Sigmoid colon (tissue), 7 donors: ENCODE measurements at places on chromosomes 7 and 10. TPM values are rescaled to one million over a fixed set of nuclear protein-coding genes. Genes with fewer than 3 reads are reported as not detected.

UNC5B gene
- polyA plus RNA-seq: 1.8 TPM

LMBR1 gene
- polyA plus RNA-seq: 6.6 TPM

ACTL6B gene
- 0.58 TPM for polyA plus RNA-seq

SLC25A40 gene
- 17.1 TPM for polyA plus RNA-seq

CYP2C19 gene
- not detected for polyA plus RNA-seq

NPSR1 gene
- polyA plus RNA-seq: not detected
